ENCODE measurements at places on chromosomes 6 and 20.
A peak's percentile ranks its signal among the peaks of the same experiment; 100 is the strongest.

DNA sequence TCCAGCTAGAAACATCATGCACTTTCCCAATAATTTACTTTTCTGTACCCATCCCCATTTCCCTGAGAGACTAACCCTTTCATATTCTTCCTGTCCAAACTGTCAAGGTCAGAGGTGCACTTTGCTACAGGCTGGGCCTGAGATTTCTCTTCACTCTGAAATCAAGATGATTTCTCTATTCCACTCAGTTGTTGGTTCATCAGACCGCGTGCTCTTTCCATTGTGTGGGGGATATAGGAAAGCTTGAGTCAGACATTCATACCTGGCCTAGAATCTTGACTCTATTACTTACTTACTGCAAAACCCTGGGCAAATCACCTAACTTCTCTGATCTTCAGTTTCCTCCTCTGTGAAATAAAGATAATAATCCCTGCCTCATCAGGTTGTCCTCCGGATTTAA, 4.7 kb upstream of the ZDHHC14 start:
- peak; percentile 38 for DNase-seq

- no peak for DNase-seq
These were observed 29.3 kb upstream of the SLC23A2 start for GRCh38 chr20:5030348-5031205.

DNA sequence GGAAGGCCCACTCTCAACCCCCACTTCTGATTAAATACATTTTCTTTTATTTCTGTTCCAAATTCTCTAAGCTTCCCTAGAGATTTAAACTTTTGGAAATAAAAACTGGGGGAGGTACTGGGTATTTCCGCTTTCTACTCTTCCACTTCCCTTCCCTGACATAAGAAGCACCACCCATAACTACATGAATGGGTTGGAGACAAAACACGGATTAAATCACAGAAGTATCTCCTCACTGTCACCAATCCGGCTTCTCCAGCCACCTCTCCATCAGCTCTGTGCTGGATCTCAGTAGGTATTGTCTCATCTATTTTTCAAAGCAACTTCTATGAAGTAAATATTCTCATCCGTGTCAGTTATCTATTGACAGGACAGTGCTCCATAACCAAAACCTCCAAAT, 150.7 kb downstream of the TSHZ2 start:
- no peak for DNase-seq

- no peak for DNase-seq
These were observed 65.4 kb upstream of the SLCO4A1 start for GRCh38 chr20:62576815-62577489.

GRCh38 chr6:99550046-99550748, 18.3 kb downstream of the CCNC start:
- no peak for DNase-seq

DNA sequence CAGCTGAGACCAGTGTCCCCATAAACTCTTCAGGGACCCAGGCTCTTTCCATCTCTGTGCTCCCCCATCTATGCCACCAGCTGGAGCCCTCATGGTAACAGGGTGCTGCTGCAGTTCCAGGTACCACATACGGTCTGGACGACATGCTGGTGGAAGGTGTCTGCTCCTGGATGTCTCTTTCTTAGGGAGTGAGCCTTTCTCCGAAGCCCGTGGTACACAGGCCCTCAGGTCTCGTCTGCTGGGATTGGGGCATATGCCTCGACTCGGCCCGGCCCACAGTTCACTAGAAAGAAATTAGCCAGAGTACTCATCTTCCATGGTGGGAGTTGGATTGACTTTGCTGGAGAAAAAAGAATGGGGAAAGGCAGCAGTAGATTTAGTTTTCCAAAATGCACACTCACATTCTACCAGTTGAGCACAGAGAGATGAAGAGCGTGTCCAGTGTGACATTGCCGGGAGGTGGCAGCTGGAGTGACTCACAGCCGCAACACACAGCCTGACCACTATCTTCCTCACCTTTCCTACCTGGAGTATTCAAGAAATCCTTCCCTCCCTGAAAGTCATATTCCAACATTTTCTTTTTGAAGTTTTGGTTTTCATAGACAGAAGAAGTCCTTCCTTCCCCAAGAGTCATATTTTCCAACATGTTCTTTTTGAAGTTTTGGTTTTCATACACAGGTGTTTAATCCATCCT, 18.6 kb upstream of the SPO11 start:
- no peak for DNase-seq

DNA sequence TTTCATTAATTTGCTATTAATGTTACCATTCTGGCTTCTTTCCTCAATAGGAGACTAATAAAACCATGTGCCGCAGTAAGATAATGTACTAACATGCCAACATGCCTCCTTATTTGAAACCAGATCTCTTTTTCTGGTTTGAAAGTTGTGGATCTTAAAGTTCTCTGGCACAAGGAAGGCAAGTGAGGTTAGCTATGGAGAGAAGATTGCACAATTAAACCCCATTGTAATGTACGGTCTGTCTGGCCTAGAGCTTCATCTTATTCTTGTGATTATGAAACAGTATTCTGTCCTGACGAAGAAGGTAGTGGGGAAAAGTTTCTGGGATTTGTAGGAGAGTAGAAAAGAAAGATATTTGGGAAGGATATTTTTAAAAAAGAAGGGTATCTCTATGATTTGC, 68.4 kb downstream of the EYA4 start:
- no peak for DNase-seq

- no peak for DNase-seq
These were observed 59.0 kb upstream of the FAM184A start for GRCh38 chr6:119137194-119138072.

GRCh38 chr6:85468326-85468725, 18.4 kb downstream of the NT5E start:
- no peak for DNase-seq

DNA sequence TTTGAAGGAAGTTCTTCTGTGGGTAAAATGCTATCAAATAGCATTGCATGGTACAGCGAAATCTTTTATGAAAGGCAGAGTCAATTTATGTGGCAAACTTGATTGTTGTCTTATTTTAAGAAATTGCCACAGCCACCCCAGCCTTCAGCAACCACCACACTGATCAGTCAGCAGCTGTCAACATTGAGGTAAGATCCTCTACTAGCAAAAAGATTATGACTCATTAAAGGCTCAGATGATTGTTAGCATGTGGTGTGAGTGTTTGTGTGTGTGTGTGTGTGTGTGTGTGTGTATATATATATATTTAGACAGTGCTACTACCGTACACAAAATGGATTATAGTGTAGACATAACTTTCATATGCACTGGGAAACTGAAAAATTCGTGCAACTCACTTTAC, 27.8 kb downstream of the LRRN4 start:
- DNase-seq, result no peak

DNA sequence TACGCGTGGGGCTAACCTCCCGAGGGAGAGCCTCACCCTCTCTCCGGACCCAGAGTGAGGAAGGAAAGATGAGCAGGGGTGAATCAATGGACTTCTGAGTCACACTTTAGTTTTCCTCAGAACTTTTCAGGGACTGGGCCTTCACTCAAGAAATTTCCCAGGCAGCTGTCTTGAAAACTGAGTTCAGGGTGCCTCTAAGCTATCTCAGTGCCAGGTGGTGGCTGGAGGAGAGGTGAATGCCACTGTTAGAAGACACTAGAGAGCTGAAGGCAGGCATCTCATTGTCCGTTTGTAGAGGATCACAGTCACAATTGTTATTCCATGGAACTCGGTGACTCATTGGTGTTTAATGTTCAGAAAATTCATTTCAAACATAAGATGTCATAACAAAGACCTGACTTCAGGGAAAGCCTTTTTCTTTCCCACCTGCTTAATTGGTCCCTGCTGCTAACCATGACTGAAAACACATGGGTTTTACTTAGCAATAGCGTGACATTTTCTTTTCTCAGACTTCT, 5.3 kb upstream of the SERPINB6 start:
- DNase-seq, result no peak

DNA sequence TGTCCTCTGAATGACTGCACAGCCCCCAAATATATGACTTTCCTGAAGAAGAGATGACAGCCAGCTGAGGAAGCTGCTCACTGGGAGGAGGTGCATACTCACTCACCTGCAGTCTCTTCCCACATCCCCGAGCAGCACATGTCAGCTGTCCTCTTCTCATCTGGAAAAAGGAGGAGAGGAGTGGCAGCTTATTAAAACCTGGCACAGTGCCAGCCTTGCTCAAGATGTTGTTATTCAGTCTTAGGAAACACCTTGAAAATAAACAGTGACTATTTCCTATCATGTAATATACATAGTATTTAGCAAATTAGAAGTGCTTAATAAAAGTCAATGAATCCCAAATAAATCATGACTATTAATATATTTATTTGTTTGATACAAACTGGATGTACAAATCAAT, 232.9 kb downstream of the EPM2A start:
- no peak for DNase-seq

GRCh38 chr20:3745686-3746173, 13.2 kb downstream of the HSPA12B start:
- DNase-seq, result no peak

DNA sequence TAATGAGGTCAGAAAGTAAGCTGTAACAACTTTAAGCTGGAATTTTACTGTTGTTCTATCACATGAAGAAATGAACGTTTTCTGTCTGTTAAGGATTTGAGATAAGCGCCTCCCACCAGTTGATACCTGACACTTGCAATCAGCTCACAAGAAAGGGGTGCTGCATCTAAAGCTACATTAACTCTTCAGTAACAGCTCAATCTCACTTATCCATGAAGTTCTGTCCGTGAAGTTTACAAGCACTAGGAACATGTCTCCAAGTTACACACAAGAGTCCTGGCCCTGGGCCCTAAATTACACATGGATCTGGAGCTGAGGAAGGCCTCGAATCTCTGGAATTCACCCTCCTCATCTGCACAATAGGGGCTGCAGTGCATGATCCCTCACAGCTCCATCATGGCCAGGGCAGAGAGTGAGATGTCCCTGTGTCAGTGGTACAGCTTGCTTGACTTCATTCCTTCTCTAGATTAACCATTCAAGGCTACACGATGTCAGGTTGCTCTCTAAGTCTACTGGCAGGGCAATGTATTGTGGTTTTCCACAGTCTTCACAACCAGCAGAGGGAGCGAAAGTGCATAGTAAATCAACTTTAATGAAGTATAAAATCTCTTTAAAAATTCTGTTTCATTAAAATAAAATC, 182.4 kb upstream of the MCHR2 start:
- no peak for DNase-seq

GRCh38 chr20:1490643-1491195, 501 bp downstream of the SIRPB2 start:
- DNase-seq, result no peak

DNA sequence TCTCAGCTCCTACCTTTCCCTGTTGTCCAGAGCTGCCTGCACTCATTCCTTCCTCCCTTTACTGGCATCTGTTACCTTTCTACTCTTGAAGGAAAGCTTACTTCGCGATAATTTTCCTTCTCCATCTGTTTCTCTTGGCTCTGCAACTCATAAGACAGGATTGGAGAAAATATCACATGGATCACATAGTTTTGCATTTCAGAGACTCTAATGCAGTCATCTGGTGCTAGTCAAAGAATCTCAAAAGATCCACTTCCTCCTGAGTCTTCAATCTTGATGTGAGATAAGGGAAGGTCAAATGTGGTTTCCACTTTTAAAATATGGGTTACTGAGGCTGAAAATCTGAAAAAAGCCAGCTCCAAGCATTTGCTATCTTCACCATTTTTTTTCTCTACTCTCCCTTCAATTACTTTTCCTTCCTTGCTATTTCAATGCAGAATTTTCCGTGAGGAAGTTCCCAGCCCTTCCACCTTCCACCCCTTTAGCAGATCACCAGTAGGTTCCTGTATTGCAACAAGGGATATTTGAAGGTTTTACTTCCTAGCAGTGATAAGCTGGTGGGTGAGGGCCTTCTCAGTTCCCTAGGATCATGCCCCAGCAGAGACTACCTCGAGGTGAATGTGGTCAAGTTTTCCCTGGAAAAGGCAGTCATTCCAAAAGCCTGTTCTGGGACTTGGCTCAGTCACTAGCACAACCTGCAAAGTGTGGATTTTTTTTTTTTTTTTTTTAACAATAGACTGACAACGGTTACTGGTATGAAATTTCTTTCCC, 62.8 kb upstream of the LRRC1 start:
- no peak for DNase-seq

DNA sequence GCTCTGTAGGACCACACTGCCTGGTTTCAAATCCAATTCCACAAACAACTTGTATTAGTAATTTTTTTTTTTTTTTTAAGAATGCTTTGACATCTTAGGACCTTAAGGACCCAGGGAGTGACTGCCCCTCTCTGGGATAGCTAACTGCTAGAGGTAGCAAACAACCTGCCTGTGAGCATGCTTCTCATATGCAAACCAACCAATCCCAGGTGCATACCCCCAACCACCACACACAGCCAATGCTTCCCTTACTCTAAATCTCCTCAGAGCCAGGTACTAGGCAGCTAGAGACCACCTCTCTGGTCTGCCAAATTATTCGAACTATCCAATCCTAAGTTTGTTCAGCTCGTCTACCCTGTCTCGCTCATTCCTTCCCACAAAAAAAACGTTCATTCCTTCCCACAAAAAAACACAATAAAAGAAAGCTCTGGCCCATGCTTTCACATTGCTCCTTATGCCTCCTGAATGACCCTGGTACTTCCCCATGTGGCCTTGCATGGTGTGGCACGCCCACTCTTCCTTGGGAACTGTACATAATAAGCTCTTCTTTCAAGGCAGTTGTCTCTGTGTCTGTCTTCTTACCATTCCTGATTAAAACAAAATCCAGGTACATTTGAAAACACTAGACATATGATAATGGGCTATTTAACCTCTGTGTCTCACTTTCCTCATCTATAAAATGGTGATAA, 6.4 kb downstream of the SERAC1 start:
- DNase-seq, result no peak

DNA sequence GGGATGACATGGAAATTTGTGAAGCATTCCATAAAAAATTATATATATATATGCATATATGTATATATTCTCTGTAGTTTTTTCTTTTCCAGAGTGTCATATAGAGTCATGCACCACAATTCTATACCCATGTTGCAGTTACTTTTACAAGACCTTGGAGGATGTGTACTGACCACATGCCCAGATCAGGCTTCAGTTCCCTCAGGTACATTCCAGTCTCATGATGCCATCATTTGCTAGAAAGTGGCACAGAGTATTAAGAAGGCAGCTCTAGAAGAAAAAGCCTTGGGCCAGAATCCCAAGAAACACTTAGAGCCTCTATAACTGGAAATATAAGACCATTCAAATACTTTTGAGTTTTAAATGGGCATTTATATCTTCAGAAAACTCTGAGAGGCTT, 685.5 kb upstream of the FLRT3 start:
- DNase-seq, result no peak

DNA sequence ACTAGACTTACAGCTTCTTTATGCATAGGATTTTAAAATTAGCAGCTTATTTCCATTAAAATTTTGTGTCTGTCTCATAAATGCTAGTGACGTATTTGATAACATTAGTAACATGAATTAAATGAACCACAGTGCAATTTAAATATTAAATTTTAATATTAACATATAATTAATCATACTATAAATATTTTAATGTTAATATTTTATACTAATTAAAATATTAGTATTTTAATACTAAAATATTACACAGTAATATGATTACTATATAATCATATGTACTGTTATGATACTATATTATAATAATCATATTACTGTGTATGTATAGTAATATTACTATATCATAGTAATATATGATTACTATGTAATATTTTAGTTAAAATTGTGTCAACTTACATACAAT, 73.7 kb downstream of the CHD6 start:
- DNase-seq, result no peak

- DNase-seq, result no peak
These were observed 183.4 kb downstream of the ALDH8A1 start for GRCh38 chr6:134766497-134766896.
